Occipital lobe (tissue), 3 donors: ENCODE measurements at places on chromosomes 2 and 18. TPM values are rescaled to one million over a fixed set of nuclear protein-coding genes. Genes with fewer than 3 reads are reported as not detected.

DNA sequence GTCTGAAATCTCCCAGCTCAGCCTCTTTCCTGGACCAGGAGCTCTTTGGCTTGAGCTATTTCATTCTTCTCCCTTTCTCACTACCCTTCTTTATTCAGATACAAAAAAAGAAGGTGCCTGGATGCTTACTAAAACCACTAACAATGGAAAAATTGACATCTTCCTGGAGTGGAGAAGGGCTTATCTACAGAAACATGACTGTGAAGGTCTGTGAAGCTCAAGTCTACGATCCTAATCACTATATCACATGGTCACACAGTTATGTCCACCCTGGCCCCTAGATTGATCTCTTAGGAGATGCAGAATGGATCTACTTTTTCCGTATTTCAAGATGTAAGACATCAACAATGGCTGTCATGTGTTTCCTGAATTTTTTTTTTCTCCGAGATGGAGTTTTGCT is 5.7 kb upstream of the KRCC1 start:
- no peak for DNase-seq

DNA sequence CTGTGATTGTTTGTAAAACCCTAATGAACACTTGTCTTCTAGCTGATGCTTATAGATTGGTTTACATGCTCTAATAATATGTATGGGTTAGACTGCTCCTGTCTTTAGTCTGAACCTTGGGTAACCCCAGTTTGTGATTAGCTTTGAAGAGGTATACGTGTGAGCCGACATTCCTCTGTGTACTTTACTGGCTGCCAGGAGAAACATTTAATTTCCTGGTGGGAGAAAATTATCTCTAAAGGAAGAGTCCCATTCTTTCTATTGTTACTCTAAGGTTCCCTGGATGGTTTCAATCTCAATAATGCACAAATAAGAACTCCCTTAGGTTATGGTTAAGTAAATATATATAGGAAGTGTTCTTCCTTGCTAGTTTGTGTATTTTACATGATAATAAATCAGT is 143.6 kb upstream of the ZSWIM2 start:
- DNase-seq: no peak

- DNase-seq: no peak
These were observed 99.7 kb downstream of the MEP1B start for GRCh38 chr18:32289483-32290075.

- no peak for DNase-seq
These were observed 13.4 kb upstream of the LRPPRC start for GRCh38 chr2:44009136-44009735.

- no peak for DNase-seq
These were observed 441.8 kb downstream of the ZEB2 start for GRCh38 chr2:144078106-144078505.

DNA sequence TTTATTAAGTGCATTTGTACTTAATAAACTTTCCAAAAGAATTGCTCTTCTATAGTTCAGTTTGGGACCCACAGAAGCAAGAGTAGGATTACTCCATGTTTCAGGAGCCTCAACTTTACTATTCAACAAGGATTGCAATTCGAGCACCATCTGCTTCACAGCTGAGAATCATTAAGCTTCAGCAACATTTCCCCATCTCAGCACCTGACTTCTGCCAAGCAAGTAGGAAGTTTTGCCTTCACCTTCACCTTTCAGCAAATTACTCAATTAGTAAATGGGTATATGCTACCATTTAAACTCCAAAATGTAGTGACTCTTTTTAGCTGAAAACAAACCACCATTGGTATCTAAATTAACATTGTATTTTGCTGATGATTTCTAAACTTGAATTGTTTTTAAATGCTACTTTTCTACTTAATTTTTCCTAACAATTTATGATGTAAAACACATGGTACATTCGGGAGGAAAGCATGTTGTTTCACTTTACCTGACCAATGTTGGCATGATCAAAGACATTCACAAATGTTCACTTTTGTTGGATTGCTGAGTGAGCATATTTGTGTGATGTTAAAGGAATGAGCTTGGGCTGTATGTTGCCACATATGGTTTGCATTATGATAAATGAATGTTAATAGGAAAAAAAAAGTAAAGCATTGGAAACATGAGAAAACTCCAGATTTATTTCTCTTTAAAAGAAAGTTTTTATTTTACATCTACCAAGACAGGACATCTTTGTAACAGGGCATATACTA is 159.2 kb downstream of the GULP1 start:
- no peak for DNase-seq

GRCh38 chr2:32289165-32289999 is 11.7 kb downstream of the YIPF4 start:
- DNase-seq: no peak

DNA sequence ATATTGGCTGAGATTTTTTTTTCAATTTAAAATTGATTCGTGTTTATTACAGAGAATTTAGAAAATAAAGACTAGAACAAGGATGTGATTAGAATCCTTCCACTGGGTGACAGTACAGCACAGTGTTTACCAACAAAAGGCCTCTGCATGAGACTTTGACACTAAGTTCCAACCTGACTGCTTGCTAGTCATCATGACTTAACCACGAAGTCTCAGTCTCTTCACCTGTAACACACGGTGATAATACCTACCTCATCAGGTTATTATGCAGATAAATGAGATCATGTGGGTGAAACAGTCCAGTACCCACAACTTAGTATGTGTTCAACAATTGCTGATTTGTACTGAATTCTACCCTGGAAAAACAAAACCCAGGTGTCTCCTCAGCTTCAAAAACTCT is 151.2 kb downstream of the STK39 start:
- no peak for DNase-seq

- DNase-seq: no peak
These were observed 11.2 kb upstream of the NEMP2 start for GRCh38 chr2:190545555-190546385.

DNA sequence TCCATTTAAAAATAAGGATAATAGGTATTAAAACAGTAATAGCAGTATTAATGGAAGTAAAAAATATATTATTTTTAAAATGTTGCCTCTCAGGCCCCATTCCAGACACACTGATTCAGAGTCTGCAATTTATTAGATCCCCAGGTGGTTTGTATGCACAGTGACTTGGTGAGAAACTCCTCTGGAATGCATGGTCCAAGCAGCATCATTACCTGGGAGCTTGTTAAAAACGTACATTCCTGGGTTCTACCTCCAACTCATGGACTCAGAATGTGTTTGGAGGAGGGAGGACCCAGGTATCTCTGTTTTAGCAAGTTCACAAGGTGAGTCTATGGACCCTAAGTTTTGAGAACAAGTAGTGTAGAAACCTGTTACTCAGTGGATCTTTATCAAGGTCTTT is 95.6 kb downstream of the ITGA4 start:
- no peak for DNase-seq

Gene DSG3
- 0.16 TPM for total RNA-seq

Gene RAB6C
- 0.78 TPM for total RNA-seq

Gene PAX8
- not detected for total RNA-seq

Gene AKAIN1
- total RNA-seq: 3.6 TPM

Gene GALR1
- 0.16 TPM for total RNA-seq

Gene MC5R
- 2.2 TPM for total RNA-seq

Gene REG1B
- not detected for total RNA-seq

Gene RTP5
- 2.5 TPM for total RNA-seq

Gene STAM2
- 82.7 TPM for total RNA-seq

Gene MRPS9
- total RNA-seq: 15.1 TPM

Gene C2orf69
- 38.1 TPM for total RNA-seq

Gene TUBA3E
- total RNA-seq: not detected

Gene LCLAT1
- total RNA-seq: 34.8 TPM

Gene ATP6V1C2
- total RNA-seq: 0.16 TPM
